ENCODE measurements at places on chromosomes 4 and X.

GRCh38 chr4:92305148-92305877 lies 1.5 kb downstream of the GRID2 start:
- peak; percentile 91 for DNase-seq

GRCh38 chrX:149760965-149761364 lies 12.9 kb upstream of the HSFX1 start:
- no peak for DNase-seq

GRCh38 chr4:129905256-129905655 lies 809.3 kb downstream of the C4orf33 start:
- no peak for DNase-seq

DNA sequence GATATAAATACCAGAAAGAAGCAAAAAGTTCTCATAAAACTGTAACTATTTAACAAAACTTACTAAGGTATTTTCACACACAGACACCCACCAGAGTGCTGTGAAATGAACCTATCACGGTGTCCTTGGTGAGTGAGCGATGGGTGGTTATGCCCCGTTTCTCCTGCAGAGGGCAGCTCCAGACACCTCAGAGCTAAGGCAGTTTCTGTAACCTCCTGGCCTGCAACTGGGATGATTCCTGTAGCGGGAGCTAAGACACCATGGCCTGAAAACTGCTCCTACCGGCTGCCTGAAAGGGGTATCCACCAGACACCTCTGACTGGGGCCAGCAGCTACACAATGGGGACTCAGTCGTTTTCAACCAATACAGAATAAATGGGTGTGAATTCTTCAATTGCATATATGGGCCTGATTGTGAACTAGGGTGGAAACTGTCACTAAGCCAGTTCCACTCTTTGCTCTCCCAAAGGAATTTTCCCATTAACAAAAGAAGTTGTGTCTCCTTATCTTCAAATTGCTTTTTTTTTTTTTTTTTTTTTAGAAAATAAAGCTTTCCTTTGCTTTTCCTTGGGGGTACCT lies 2375.8 kb upstream of the TENM3 start:
- DNase-seq, result peak; percentile 44
